ENCODE measurements at places on chromosomes 2 and 18.

GRCh38 chr18:62420151-62420512, 95.0 kb downstream of the TNFRSF11A start:
- peak overlapping the region; percentile 98 for H3K27ac ChIP-seq
- peak overlapping the region; percentile 74 for H3K4me3 ChIP-seq
- no peaks in the 10 kb centered on the region for H3K36me3 ChIP-seq
- peaks cover 46% of the 10 kb centered on the region for H3K4me1 ChIP-seq
- peak; percentile 27 for DNase-seq

DNA sequence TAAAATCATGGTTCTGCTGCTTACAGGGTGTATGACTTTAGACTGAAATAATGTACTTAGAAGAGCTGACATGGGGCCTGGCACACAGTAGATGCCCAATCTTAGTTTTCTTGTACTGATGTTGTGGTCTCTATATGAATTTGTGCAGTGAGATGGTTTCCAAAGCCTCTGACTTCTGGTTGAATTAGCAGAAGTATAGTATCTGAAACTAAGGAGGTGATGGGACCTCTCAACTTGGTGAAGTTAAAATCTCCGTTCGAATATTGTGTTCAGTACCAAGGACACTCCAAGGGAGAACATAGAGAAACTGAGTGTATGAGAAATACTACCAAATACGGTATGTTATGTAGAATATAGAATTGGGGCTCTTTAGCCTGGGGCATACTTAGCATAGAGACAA, 120.9 kb downstream of the ANTXR1 start:
- no peaks in the 10 kb centered on the region for H3K36me3 ChIP-seq
- H3K27ac ChIP-seq = no peak overlapping the region
- DNase-seq = no peak
- no peaks in the 10 kb centered on the region for H3K4me1 ChIP-seq
- no peaks in the 10 kb centered on the region for H3K27me3 ChIP-seq

DNA sequence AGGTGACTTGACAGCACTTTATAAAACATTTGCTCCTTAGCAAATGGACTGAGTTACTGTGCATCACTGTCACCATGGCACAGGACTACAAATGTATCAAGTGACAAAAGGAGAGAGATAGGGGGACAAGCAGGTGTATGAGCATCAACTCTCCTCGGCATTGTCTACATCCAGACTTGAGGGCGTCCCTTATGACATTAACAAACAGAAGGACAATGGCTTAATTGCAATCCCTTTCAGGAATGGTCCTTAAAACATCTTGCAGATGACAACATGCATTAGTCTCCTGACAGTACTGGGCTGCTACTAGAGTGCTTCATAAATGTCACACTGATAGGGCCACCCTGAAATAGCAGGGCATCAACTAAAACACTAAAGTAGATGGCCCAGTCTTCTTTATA, 198.8 kb downstream of the PDE1A start:
- no peaks in the 10 kb centered on the region for H3K36me3 ChIP-seq
- no peak overlapping the region for H3K4me3 ChIP-seq
- no peak overlapping the region for H3K27ac ChIP-seq
- no peak for DNase-seq

DNA sequence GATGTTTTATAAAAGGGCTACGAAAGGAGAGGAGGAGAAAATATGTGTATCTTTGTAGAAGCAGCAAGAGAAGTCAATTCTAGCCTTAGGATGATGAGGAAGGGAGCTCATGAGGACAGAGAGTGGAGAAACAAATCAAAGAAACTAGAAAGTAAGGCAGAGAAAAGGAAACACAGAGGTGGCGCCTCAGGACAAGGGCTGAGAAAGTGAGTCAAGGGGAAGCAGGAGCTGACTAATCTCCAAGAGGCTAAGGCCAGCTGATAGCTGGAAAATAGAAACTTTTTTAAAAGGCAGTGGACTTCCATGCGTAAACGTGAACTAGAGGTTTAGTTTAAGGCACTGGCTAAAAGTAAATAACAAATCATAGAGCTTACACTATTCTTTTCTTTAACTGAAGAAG, 173.3 kb downstream of the ANKRD44 start:
- H3K27ac ChIP-seq = peak overlapping the region; percentile 88
- peaks cover 96% of the 10 kb centered on the region for H3K4me1 ChIP-seq
- no peak for DNase-seq
- peaks cover 50% of the 10 kb centered on the region for H3K36me3 ChIP-seq

DNA sequence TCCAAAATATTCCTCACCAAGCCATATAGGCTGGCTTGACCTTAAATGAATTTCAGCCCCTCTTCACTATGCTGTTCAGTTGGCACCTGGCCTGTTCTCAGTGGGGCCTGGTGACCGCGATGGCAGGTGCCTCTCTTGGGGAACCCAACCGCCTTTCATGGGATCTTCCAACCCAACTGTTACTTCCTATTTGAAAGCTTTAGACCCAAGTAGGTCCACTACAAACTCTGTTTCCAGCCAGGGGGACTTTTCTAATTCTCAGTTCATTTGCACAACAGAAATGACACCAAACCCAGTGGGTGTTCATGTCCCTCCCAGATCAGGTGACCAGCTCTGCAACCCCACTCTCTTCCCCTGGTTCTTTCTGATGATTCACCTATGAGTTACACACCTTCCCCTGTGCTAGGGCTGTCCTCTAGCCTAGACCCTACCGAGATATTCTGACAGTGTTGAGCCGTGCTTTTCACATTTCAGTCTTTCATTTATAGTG, 35.6 kb upstream of the NDUFV2 start:
- H3K27me3 ChIP-seq = peaks cover 3% of the 10 kb centered on the region
- no peak overlapping the region for H3K4me3 ChIP-seq
- H3K27ac ChIP-seq = peak overlapping the region; percentile 55
- no peak for DNase-seq
- H3K36me3 ChIP-seq = no peaks in the 10 kb centered on the region
- peaks cover 29% of the 10 kb centered on the region for H3K4me1 ChIP-seq

- peak overlapping the region; percentile 86 for H3K4me3 ChIP-seq
- DNase-seq = no peak
- H3K36me3 ChIP-seq = no peaks in the 10 kb centered on the region
- peak overlapping the region; percentile 95 for H3K27ac ChIP-seq
Observed at GRCh38 chr18:75248426-75249174, 38.0 kb downstream of the TSHZ1 start.

DNA sequence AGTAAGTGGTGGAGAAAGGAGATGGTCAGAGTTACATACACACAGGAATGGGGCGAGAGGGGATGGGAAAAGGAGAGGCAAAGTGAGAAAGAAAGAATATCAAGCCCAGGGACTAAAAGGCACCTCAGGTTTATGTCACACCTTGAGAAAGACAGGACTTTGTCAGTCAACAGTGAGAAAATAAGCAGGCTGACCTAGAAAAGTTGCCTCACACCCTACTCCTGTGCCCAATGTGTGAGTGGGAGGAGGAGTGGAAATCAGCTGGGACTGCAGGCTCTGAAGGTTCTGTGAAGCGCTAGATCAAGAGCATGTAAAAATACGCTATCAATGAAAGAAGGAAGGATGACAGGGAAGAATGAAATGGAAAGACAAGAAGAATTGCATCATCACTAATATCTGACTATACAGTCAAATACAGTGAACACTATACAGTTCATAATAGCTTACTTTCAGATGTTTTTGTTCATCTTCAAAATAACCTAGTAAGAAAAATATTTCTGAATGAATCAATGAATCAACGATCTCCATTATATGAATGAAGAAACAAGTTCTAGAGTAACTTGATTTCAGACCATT, 10.7 kb downstream of the VPS54 start:
- H3K36me3 ChIP-seq = peaks cover 11% of the 10 kb centered on the region
- no peak overlapping the region for H3K4me3 ChIP-seq
- H3K4me1 ChIP-seq = peaks cover 34% of the 10 kb centered on the region
- no peaks in the 10 kb centered on the region for H3K27me3 ChIP-seq
- no peak for DNase-seq

- peak; percentile 74 for DNase-seq
- H3K36me3 ChIP-seq = no peaks in the 10 kb centered on the region
- H3K27ac ChIP-seq = no peak overlapping the region
Observed at GRCh38 chr18:77650799-77651385, 401.2 kb downstream of the GALR1 start.

DNA sequence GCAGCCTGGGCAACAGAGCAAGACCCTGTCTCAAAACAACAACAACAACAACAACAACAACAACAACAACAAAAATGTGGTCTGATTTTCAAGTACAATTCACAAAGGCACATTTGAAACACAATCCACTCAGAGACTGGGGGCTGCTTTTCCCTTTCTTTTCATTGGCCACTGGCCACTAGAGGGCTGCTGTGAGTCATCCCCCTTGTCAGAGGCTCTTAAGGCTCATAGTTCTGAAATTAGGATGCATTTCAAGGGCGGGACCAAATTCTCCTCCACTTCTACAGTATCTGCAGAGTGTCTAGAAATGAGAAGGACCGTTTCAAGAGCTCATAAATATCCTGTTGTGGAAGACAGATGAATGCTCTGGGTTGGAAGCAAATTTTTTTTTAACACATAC, 285.4 kb downstream of the NRXN1 start:
- H3K4me1 ChIP-seq = no peaks in the 10 kb centered on the region
- no peak overlapping the region for H3K4me3 ChIP-seq
- H3K36me3 ChIP-seq = no peaks in the 10 kb centered on the region

DNA sequence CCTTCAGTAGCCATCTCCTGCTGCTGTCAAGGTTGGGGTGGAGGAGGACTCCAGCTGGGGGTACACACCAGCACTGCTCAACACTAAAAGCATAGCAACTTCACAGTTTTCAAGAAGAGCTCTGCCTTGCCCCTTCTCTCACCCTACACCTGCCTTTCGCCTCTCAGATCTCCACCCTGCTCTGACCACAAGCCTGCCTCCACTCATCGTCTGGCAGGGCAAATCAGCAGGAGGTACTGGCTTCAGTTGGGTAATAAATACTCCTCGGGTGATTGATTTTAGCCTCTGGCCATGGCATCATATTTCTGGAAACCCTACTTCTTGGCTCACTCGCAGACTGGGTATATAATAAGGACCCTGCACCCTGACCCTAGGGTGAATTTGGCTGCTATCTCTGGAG, 3.1 kb upstream of the PRKAG3 start:
- no peak overlapping the region for H3K27ac ChIP-seq
- no peak for DNase-seq
- H3K27me3 ChIP-seq = peaks cover 46% of the 10 kb centered on the region
- no peak overlapping the region for H3K4me3 ChIP-seq
- H3K4me1 ChIP-seq = no peaks in the 10 kb centered on the region

DNA sequence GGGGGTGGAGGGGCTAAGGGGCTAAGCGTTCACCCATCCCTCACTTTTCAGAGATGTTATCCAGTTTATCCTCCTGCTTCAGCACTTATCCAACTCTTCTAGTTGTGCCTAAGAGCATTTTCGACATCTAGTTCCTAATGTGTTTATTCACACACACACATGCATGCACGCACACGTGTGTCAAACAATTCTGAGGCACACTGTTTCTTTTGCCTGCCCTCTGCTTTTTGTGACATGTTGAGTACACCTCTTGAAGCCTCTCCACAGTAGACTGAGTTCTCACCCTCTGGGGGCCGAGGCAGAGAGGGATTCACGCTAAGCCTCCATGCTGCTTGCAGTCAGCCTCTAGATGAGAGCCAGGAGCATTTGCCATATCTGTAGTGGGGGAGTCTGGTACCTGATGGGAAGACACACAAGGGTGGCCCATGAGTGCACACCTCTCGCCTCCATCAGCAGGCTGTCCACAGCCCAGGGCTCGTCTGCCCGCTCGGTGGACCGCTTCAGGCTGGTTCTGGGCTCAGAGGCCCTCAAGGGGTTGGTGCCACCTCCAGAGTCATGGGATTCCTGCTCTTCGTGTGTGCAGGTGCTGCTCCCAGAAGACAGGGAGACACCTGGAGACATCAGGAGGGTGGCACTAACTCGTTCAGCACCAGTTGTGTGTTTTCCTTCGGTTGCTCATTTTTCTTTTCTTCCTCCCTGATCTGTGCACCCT, 11.9 kb downstream of the TWIST2 start:
- DNase-seq = no peak
- H3K27ac ChIP-seq = no peak overlapping the region
- no peaks in the 10 kb centered on the region for H3K36me3 ChIP-seq
- H3K4me3 ChIP-seq = no peak overlapping the region
- H3K27me3 ChIP-seq = peaks cover 18% of the 10 kb centered on the region
- peaks cover 6% of the 10 kb centered on the region for H3K4me1 ChIP-seq

GRCh38 chr2:6791682-6792081, 74.0 kb downstream of the CMPK2 start:
- no peaks in the 10 kb centered on the region for H3K27me3 ChIP-seq
- H3K27ac ChIP-seq = no peak overlapping the region
- no peak overlapping the region for H3K4me3 ChIP-seq
- H3K36me3 ChIP-seq = no peaks in the 10 kb centered on the region
- no peaks in the 10 kb centered on the region for H3K4me1 ChIP-seq

DNA sequence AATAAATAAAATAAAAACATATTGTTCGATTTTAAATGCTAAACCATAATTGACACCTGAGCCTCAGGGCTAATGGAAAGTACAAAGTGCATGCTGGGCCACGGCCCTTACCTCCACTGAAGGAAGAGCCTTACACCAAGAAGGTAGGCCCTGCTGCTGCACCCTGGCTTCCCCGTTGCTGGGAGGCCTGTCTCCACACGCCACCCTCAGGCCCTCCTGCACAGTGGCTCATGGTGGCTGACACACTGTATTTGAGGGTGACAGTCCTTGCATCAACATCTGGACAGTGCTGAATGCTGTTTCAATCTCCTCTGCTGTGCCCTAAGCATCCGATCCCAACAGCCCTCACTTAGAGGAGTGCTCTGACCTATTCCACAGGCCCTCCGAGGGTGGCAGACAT, 39.3 kb upstream of the EDAR start:
- peaks cover 2% of the 10 kb centered on the region for H3K36me3 ChIP-seq
- peaks cover 28% of the 10 kb centered on the region for H3K4me1 ChIP-seq

DNA sequence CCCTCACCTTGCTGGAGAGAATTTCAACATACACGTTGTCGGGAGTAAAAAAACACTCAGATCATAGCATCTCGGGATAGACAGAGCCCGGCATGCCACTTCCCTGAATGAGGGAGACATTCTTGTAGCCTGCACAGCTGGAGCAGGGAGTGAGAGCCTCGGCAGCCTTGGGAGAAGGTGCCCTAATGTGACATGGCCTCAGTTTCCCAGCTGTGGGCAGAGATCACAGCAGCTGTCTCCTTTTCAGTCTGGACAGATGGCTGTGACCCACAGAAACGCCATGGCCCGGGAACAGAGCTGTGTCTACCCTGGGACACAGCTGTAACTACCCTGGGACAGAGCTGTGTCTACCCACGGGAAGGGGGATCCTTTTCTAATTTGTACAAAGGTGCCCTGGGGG, 55.9 kb downstream of the HS1BP3 start:
- no peak overlapping the region for H3K27ac ChIP-seq
- H3K4me3 ChIP-seq = no peak overlapping the region
- H3K27me3 ChIP-seq = no peaks in the 10 kb centered on the region

All from activated naive CD8-positive, alpha-beta T cell treated with anti-CD3 and anti-CD28 coated beads, Interleukin-2, amount 50 U/mL, for 24 hours (primary cell).